Gastroesophageal sphincter (tissue), 4 donors: ENCODE measurements at places on chromosomes 7 and 10.

- no peak for ATAC-seq
These were observed 321.7 kb upstream of the PFKP start for GRCh38 chr10:2745666-2746065.

DNA sequence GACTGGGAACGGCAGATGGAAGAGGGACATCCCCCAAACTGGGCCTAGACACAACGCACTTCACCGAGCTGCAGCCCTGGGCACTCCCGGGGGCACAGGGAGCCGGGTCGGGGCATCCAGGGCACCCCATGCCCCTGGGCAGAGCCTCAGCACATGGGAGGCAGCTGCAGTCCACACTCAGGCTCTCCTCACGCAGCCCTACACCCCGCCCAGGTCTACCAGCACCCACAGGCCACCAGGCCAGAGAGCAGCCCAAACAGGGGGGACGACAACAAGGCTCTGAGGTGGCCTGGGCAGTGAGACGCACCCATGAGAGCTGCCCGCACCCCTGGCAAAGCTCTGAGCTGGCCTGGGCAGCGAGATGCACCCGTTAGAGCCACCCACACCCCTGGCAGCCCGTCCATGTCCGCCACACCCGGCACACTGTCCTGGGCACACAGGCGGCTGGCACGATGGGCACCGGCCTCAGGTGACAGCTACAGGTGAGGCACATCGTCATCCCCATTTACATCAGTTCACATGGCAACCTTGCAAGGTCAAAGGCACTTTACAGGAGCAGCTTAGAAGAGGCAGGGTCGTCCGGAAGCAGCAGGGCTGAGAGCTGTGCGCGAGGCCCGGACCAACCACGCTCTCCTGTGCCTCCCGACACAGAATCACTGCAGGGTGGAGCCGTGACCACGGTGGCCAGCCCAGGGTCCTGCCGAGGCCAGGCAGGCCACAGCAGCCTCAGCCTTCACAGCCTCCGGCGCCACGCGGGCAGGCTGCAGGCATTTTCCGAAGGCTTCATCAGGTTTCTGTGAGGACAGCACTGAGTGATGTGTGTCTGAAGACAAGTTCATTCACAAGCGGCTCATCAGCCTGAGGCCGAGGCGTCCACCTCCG, 228.6 kb downstream of the MAD1L1 start:
- ATAC-seq = no peak

DNA sequence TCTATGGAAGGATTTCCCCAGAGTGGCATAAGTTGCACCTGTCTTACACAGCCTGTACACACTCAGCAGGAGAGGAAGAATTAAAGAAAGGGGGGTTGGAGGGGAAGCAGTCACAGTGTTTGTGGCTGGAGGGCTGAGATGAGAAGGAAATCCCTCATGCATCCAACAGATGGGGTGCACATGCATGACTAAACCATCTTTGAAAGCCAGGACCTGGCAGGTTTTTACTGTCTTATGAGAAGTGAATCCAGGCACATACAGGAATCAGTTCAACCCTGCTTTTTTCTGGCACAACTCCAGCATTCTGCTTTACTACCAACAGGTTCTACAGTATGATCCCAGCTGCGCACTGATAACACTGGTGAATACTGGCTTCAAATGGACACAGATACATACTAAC, 107.7 kb downstream of the CACNA2D1 start:
- ATAC-seq = no peak

GRCh38 chr7:158357898-158358821, 229.5 kb downstream of the PTPRN2 start:
- ATAC-seq = no peak

GRCh38 chr7:3259711-3260400, 41.2 kb upstream of the SDK1 start:
- peak; percentile 16 for ATAC-seq

DNA sequence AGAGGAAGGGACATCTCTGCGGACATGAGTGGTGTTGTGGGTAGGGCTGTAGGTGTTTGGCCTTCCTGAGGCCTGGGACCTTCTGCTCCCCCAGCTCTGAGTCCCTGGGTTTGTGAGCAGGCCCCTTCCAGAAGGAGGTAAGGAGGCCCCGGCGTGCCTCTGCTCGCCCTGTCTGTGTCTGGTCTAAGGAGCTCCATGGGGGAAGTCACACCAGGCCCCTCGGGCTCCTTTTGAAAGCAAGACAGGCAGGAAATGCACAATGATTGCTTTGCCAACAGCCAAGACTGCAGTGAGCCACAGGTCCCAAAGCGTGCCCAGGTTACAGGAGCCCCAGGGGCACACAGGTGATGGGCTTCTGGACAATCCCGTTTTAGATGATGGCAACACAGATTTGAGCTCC, 89.5 kb downstream of the FAM53B start:
- ATAC-seq = no peak

GRCh38 chr10:45118929-45119328, 118.2 kb downstream of the ZNF22 start:
- ATAC-seq = no peak

DNA sequence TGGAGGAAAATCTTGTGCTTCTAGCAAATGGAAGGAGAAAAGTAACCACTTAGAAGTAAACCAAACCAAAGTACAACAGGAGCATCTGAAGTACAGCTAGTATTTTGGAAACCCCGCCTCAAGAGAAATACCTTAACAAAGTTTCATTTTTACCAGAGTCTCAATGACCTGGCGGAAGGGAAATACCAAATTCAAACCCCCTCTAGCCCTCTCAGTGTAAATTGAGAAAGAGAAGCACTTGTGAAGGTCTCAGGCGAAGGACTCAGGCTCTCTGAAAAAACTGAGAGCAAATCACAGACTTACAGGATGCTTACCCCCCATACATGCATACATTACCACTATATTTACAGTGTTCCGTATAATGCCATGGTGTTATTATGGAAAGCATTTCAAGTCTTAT, 70.1 kb downstream of the ZPBP start:
- ATAC-seq = no peak

- no peak for ATAC-seq
These were observed 184.2 kb downstream of the POU6F2 start for GRCh38 chr7:39161903-39162302.

- no peak for ATAC-seq
These were observed 120.3 kb upstream of the GLCCI1 start for GRCh38 chr7:7848246-7848645.

- ATAC-seq = no peak
These were observed 88.0 kb downstream of the ARHGAP22 start for GRCh38 chr10:48516911-48517310.

- no peak for ATAC-seq
These were observed 135.7 kb upstream of the RNF32 start for GRCh38 chr7:156504687-156505545.

- ATAC-seq = no peak
These were observed 85.2 kb downstream of the ABCB5 start for GRCh38 chr7:20700453-20701227.

GRCh38 chr10:26361351-26361750, 76.8 kb upstream of the APBB1IP start:
- no peak for ATAC-seq

GRCh38 chr10:4527281-4527970, 298.6 kb upstream of the AKR1E2 start:
- no peak for ATAC-seq

DNA sequence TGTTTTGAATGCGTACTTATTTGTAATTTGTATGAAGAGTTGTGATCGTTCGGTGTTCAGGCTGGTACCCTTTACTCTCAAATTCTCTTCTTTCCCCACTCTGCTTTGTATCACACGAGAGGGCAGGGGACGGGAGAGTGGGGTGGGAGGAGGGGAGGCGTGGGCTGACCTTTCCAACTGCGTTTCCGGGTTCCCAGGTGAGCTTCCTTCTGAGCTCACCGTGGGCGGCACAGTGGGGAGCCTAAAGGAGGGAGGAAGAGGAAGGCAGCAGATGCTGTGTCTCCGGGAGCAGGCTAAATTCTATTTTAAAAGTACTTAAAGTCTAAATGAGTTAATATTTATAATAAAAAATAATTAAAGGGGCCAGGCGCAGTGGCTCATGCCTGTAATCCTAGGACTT, 7.4 kb upstream of the XRCC2 start:
- no peak for ATAC-seq

DNA sequence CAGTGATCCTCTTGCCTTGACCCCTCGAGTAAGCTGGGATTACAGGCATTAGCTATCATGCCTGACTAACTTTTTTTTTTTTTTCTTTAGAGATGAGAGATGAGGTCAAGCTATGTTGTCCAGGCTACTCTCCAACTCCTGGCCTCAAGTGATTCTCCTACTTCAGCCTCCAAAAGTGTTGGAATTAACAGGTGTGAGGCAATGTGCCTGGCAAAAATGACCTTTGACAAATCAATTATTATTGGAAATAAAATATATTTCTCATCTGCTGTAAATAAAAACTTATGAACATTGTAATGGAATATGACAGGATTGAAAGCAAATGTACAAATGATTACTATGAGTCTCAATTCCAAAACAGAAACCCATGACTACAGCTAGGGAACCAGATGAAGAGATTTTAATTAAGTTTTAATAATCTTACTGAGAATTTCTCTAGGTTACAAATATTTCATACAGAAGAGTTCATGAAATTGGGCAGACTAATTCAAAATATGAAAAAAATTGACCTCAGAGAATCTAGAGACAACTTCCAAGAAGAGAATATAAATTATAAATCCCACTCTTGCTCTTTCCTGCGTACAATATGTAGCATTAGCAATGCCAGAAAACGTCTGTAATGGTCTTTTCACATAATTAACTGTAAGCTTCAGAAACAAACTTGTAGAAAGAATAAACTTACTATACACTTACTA, 414.7 kb downstream of the DGKB start:
- ATAC-seq = no peak

DNA sequence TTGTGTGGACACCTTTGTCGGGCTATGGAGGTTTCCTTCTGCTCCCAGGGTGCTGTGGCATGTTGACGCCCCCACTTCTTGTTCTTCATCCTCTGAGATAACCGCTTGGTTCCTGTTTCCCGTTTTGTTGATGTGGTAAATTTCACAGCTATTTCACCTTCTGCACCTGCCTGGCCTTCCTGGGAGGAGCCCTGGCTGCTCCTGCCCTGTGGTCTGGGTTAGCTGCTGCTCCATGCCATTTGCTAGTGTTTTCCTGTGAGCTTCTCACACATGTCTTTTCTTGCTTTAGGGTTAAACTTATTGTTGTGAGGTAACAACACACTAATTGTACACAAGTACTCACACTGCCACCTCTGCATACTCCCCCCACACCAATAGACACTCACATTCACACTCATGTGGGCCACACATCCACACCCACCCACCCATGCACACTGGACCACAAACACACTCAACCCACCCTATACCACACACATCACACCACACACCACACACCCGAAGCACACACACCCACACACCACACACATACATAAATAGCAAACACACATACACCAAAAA, 46.5 kb upstream of the MSMB start:
- ATAC-seq = no peak

GRCh38 chr7:152489044-152489443, 53.2 kb upstream of the KMT2C start:
- no peak for ATAC-seq

DNA sequence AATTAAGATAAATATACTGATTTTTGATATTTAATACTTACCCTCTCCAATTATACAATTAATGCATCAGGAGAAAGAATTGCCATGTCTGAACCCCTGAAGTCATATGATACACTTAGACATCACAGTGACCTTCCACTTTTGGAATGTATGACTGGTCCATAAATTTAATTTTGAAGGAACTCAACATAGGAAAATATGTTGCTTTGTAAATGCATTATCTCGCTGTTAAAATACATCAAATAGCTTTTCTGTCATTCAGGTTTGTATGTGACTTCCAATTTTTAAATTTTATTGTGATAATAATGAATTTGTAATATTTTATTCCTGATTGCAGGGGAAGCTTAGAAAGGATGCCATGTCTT, 631.9 kb upstream of the ANKRD30A start:
- ATAC-seq = no peak

DNA sequence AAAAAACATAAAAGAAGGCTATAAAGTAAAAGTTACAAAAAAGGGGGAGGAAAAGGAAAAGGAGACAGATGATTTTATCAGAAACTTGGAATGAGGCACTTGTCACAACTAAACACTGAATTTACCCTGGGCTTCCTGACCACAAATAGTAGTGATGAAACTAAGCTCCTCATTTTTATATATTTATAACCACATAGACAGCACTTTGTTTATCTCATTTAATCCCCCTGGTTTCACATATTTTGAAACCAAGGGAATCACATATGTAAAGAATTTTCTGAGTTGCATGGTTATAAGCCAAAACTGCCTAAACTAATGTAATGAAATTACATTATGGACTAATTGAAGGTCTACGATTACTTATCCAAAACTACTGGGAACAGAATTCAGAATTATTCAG, 39.6 kb upstream of the MET start:
- ATAC-seq = no peak

DNA sequence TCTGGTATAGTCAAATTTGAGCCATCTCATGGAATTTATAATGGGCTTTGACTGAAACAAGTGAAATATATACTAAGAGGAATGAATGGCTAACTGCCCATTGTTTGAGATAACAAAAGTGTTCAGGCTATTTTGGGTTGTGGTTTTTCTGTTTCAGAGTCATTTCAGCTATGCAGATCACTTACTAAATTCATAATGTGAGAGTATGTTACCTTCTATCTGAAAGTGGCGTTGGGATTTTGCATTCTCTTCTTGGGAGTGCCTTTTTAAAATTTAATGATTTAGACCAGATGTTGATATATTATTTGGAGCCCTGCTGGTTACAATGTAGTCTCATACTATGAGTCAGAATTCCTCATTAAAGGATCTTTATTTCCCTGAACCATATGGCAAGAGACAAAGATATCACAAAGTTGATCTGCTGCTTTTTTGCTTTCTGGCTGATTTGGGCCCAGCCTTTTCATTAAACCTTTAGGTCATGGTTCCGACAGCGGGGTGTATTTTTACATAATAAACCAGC, 10.4 kb downstream of the VCL start:
- no peak for ATAC-seq

DNA sequence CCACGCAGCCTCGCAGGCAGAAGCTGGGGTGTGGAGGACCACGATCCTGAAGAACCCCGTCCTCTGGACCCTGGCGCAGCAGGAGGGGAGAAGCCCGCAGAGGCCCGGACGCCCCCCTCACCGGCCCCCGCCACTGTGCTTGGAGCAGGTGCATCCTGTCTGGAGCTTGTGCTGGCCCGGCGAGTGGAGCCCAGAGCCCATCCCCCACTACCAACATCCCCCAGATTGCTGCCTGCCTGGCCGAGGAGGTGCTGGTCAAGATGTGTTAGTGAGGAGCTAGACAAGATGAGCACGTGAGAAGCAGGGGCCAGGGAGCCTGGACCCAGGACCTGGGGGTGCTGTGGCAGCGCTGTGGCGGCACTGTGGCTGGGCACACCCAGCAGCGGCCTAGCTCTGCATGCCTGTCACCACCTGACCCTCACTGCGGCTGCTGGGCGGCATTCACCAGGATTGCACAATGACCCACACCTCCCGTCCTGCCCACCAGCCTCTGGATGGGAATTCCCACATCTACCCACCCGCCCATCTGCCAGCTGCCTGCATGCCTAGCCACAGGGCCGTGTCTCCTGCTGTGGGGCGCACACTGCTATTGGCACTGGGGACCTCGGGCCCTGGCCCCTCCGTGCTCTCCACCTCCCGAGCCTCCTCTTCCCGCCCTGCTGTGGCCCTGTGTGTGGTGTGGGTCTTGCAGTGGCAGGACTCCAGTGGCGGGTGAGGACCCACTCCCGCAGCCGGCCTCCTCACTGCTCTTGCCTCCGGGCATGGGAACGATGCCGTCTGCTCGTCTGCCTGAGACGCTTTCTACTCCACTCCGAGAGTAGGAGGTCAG, 11.8 kb downstream of the GPR146 start:
- peak; percentile 13 for ATAC-seq
